ENCODE measurements at places on chromosomes 6 and 20.

- no peak for DNase-seq
Observed at GRCh38 chr6:81831274-81831673, 78.8 kb upstream of the TENT5A start.

DNA sequence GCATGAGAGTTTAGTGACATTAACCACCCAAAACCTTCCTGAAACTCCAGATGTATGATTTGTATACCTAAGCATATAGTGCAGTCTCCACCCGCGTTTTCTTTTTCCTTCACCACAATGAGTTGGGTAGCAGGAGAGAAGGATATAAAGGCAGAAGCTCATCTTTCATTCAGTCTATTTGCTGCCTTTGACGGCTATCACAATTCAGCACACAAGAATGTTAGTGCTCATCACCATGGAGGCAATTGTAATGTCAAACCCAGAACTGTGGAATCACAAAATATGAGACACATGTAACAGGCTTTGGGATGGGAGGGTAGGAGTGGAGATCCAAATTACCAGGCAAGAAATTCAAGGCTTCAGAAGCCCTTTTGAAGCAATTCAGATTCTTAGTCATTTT, 17.6 kb downstream of the ZHX3 start:
- DNase-seq = no peak

GRCh38 chr6:161394437-161394836, 120.6 kb upstream of the AGPAT4 start:
- no peak for DNase-seq

GRCh38 chr6:108434222-108434621, 126.5 kb upstream of the FOXO3 start:
- DNase-seq = no peak

GRCh38 chr20:55390791-55391190, 614.5 kb downstream of the CBLN4 start:
- no peak for DNase-seq

- DNase-seq = no peak
Observed at GRCh38 chr6:30568245-30568644, 3.0 kb upstream of the ABCF1 start.

DNA sequence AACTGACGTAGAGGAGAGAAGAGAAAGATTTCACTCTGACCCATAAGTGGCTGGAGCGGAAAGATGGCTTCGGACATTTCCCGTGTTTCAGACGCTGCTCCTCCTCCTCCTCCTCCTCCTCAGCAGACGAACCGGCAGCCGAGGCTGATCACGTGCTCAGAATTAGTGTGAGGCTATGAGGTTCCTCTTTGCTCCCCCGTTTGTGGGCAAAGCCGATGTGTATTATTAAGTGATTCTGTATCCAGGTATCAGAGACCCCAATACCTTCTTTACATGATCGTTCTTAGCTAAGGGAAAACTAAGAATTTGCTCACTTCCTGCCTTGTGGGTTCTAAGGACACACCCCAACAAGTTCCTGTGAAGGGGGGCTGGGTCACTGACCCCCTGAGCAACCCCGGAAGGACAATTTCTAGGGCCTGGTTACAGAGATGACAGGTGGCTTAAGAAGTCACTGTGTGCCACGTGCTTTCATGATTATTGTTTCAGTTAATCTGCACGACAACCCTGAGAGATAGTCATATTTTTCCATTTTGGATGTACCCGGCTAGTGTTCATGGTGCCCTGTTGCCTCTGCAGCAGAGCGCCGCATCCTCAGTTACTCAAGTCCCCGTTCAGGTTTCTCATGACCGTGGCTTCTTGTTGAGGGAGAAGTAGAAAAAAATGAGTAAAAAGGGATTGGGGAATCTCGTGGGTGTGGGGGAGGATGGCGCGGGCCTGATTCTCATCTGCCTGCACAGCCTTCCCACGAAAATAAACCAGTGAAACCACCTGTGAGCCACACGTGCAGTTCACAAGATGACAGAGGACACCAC, 671.8 kb downstream of the QKI start:
- DNase-seq = no peak

DNA sequence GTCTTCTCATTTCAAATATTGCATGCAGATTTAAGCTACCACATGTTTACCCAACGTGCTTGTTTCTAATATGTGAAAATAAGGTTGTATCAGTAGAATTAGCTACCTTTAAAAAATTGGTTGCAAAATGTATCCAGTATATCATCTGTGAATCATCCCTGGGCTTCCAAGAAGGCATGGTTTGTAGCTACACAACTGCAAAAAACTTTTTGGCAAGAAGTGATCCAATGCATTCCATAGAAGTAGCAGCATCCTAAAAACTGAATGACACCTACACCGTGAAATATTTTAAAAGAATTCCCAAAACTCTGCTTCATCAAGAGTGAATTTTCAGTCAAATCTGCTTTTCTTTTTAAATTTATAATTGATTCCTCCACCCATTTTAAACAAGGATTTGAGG, 89.1 kb downstream of the AIG1 start:
- no peak for DNase-seq

GRCh38 chr20:53098621-53099020, 126.5 kb downstream of the TSHZ2 start:
- DNase-seq = no peak

- DNase-seq = no peak
Observed at GRCh38 chr20:40863355-40863919, 165.2 kb upstream of the TOP1 start.

DNA sequence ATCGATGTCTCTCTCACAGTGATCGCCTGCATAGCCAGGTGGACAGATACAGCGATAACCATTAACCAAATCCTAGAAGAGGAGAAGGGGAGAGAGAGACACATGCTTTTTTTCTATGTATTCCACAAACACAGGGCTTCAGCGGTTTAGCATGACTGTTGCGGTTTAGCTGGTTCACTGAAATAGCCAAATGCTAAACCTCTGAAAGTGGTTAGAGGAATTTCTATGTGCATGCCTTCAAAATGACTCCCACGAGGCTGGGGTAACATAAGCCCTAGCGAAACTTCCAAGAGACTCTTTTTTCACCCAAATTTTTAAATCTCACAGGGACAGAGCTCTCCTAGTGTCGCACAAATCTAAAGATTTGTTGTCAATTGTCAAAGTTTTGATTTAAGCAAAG, 25.1 kb downstream of the JAG1 start:
- no peak for DNase-seq

- DNase-seq = no peak
Observed at GRCh38 chr6:29764422-29765196, 41.4 kb downstream of the HLA-F start.

DNA sequence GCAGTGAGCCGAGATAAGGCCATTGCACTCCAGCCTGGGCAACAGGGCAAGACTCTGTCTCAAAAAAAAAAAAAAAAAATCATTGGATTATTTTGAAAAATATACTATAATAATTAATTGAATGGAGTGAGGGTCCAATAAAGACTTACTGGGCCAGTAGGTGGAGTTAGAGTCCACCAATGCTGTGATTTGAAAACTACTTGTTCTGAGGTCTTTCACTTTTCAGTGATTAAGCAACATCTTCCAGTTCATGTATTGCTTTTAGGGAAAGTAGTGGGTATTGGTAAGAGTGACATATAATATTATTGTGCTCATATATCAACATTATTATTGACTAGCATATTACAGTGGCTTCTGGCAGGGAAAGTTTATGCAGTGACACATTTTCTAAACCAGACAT, 530.3 kb downstream of the KHDRBS2 start:
- DNase-seq = no peak

- no peak for DNase-seq
Observed at GRCh38 chr20:36672991-36673390, 27.0 kb upstream of the SLA2 start.

DNA sequence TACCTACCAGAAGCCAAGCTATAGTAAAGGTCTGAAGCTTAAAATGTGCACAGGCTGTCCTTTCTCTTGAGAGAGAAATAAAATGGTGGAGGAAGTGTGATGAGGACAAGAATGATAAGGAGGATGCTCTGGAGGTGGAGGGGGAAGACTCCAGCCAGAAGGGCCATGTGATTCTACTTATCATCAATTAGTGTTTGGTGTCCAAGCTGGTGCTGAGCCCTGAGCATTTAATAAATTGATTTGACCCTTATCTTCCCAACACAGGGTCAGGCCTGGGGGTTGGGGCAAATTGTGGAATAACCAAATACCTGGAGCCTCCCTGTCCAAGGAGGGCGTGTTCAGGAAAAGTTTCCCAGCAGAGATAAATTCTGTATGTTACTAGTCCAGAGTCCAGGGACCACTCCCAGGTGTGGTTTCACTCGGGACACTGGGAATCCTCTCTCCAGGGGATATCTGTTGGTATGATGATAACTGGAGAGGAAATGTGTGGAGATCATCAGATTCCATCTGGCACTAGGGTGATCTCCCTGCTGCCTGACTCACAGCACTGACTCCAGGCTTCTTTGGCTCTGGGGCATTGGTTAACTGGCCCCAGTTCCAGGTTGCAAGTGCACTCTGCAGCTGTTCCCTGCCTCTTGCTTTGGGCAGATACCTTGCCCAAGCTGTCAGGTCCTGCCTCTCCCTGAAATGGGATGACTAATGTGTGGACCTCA, 3.8 kb upstream of the MYBL2 start:
- DNase-seq = no peak

- no peak for DNase-seq
Observed at GRCh38 chr6:75393806-75394205, 99.8 kb downstream of the FILIP1 start.

DNA sequence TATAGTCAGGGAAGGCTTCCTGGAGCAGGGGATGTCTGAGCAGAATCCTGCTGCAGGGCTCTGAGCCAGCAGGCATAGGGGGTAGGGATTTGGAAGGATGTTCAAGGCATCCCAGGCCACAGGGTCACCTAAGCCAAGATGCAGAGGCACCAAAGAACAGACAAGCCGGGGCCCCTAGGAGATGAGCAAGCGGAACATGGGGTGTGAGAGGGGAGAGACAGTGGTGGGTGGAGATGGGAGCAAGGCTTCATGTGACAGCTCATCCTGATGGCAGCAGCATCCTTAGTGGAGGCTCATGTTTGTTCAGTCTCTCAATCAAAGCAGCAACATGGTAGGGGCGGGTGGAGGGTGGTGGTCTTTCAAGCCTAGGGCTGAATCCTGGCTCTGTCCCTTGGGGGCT, 29.8 kb upstream of the TCP11 start:
- DNase-seq = no peak

DNA sequence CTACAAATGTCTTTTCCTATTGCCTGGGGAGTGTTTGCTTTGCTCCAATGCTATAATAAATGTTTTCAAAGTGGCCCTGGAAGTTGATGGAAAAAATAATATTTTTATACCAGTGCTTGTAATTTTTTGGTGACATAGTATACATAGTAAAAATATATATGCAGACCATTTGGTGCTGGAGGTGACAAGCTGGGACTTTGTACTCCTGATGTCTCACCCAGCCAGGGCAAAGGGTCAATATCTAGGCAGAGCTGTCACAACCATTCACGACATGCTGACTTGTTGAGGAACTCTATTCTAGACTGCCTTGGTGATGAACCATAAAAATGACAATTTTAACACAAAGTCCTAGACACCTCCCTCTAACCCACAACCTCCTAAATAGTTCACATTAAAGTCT, 203.0 kb downstream of the PLCB1 start:
- DNase-seq = no peak

DNA sequence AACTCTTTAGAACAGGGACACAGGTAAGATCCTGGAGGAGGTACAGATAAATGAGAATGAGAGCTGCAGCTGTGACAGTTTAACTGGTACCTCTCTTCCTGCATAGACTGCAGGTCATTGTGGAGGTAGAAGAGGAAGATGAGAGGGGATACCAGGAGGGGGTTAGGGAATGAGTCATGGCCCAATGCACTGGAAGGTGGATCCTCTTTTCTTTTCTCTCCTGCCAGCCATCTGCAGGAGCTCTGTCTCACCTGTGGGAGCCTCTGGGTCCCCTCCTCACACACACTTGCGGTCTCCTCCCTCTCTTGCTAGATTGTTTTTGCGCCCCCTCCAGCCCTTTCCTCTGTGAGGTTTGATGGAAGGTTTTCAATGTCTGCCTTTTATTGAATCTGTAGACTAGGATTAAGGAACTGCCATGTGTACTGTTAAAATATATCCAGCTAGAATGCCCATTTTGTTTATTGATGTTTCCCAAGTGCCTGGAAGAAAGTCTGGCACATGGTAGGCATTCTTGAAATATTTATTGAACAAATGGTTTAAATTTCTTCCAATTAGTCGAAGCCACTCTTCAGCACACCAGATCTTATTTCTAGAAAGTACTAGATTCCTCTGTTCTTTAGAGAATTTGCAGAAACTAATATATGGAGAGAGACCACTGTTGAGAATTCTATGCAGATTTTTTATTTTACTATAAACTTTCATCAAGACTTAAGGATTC, 13.0 kb downstream of the C6orf163 start:
- DNase-seq = no peak

GRCh38 chr6:79436241-79436640, 101.0 kb downstream of the LCA5 start:
- no peak for DNase-seq

DNA sequence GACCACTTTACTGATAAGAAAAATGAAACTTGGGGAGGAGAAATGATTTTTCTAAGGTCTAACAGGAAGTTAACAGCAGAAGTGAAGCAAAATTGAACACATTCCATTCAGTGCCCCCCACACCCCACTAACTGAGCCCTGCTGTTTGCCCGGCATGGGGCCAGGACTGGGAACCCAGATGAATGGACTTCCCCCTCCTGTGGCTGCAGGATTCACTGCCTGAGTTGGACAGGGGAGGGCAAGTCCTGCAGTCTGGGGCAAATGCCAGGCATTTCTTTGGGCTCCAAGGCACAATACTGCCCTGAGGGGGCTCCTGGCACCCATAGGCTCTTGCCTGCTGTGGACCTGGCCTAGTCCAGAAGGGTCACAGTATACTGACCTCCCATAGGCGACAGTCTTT, 28.3 kb downstream of the FYN start:
- DNase-seq = no peak

DNA sequence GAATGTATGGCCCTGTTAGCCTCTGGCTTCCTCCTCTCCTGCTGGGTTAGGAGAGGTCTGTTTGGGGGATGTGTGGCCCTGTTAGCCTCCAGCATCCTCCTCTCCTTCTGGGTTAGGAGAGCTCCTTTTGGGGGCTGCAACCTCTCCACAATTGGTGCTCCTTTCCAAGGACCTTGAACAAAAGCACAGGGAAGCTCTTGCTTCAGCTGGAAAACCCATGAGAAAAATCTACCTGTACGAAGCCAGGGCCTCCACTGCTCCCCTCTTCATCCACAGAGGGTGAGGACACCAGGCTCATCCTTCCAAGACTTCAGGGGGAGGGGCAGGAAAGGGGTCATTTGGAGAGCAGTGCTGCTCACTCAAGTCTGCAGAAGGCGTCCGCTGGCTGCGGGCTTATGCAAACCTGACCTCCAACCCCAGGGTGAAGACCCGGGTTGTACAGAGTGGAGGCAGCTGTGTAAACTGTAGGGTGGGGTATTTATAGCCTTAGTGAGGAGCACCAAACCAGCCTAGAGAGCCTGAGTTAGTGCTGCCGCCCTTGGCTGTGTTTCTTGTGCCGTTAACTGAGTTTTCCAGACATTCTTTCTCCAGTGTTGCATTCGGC, 62.1 kb downstream of the SLC24A3 start:
- DNase-seq = no peak
